SIG-M5 (cell line): ENCODE measurements at places on chromosomes 5 and 9.

DNA sequence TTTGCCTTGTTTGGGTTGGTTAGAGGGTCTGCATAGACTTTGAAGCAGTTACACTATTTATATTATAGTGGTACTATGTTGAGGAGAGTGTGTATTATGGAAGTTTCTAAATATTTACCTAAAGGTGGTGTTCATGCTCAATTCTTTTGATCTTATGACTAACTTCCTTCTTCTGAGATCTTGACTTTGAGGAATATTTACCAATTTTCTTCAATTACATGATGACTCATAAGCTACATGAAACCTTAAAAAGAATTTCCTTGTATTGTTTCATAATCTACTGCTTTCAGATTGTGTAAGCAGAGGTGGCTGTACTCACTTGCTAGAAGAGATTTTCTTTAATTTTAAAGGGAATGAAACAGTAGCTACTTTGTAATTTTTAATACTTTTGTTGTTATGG lies 276.1 kb downstream of the TAF11L14 start:
- DNase-seq = peak; percentile 73

DNA sequence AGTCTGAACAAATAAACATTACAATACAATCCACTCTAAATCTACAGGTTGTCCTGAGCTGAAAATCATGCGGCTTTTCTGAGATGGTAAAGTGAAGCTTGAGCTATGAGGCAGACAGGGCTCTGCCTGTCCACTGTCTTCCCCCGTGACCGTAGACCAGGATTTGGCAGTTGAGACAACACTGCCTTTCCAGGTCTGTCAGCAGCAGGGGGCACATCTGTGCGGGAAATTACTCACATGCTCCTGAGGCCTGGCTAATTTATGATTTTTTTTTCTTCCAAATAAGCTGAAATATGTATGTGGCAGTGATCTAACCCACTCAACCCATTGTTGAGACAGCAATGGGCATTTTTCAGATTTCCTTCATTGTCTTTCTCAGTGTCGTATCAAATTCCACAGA lies 307.9 kb downstream of the FBXL7 start:
- DNase-seq = no peak

DNA sequence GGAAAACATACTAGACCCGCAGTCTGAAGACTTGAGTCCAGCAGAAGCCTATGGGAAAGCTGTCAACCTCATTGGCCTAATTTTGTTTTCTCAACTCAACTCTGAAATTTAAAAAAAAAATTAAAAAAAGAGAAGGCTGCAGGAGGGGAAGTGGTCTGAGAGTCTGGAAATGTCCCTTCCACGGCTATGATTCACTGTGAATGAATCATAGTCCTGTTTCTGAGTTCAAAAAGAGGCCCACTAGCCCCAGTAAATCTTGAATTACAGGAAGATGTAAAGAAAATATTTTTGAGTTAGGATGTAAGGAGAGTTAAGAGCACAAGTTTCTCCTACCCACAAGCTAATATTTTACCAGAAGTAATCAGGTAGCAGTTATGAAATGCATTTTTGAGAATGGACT lies 565.5 kb upstream of the DMAC1 start:
- DNase-seq = no peak

DNA sequence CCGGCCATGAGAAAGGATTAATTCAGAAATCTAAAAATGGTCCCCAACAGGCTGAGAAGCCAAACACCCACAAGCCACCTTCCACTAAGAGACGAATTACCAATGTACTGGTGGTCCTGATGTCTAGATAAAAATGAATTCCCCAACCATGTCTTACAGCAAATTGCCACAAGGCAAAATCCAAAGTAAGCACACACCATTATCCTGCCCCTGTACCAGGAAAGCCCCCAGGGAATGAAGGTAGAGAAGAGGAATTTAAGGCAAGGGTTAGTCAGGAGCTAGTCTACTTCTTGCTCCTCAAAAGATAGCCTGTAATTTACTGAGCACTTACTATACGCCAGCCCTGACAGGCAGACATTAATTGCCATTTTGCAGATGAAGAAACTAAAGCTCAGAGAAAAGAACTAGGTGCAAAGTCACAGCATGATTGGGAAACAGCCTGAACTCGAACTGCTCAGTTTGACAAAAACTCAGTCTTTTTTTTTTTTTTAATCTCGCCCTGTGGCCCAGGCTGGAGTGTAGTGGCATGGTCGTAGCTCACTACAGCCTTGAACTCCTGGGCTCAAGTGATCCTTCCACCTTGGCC lies 64.3 kb downstream of the RAPGEF1 start:
- no peak for DNase-seq

GRCh38 chr5:2427983-2428382 lies 323.5 kb downstream of the IRX2 start:
- no peak for DNase-seq

GRCh38 chr9:34400275-34400674 lies 23.6 kb upstream of the MYORG start:
- no peak for DNase-seq

DNA sequence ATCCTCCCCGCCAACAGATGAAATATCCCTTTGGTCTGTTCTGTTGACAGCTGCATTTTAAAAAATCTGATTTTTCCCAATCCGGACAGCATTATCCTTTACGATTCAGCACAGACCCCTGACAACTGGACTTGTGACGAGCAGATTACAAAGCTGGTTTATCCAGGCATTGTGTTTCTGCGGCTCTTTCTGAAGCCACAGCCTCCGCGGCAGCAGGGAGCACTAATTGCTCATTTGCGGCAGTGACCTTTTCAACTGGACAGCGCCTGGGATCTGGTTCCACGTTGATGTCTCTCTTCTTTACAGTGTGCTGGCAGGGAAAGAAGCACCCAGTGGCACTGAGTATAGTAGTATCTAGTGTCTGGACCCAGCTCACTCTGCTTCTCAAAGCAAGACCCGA lies 351.2 kb downstream of the ZNF608 start:
- no peak for DNase-seq

- no peak for DNase-seq
Measured at GRCh38 chr5:149445739-149446369, 66.8 kb upstream of the IL17B start.

DNA sequence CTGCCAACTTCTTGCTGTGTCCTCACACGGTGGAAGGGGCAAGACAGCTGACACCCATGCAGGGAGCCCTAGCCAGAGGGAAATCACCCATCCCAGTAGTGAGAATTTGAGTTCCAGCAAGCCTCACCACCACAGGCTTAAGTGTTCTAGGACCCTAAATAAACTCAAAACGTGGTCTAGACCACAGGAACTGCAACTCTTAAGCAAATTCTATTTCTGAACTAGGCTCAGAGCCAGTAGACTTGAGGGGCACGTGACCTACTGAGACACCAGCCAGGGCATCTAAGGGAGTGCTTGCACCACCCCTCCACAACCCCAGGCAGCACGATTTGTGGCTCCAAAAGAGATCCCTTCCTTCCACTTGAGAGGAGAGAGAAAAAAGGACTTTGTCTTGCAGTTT lies 96.0 kb upstream of the PHF24 start:
- peak; percentile 23 for DNase-seq

DNA sequence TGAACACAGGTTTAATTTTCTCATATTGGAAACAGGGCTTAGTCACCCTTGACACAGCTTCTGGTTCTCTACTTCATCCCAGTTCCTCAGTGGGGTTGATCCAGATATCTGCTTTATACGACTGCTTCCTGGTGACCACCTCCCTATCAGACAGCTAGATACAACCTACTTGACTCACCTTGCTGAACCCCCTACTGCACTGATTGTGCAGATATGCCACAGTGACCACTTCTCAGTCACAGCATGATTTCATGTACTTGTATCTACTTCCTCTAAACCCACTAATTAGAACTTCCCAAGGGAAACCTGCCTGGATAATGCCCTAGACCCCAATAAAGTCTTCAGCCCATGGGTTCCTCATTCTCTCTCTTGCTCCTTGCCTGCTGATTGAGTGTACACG lies 18.4 kb upstream of the RFK start:
- no peak for DNase-seq

DNA sequence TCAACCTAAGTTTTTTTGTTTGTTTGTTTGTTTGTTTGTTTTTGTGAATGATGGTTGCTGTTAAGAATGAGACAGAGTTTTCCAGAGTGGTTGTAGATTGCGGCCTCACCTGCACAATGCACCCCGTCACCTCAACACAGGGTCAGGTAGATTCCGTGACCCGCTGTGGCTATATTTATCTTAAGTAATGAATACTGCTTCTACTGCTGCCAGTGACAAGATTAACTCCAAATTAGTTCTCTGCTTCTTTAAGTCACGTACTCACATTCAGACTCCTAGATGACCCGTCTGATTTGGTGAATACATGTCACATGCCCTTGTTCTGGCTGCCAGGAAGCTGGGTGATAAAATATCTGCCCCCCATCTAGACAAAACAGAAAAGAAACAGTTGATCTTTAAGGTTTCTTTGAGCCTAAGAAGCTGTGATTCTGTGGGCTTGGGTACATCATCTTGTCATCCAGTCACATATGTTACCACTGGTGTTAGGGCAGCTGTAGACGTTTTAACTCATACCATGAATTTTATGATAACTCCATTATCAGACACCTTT lies 52.9 kb downstream of the CFAP95 start:
- no peak for DNase-seq

DNA sequence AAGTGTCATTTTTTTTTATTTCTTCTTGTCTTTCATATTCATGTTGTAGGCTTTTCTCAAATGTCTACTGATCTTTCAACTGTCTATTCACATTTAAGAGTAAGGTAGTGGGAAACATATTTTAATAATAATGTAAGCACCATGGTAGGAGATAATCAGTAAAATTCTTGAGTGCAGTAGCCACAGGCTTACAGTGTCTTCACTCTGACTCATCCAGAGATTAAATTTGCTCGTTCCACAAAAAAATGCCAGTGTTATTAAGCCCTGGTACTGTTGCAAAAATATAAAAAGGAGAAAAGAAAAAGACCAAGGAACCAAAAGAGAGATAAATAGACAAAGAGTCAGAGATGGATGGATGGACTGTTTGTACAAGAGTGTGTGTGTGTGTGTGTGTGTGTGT lies 43.0 kb downstream of the PARP8 start:
- DNase-seq = no peak

DNA sequence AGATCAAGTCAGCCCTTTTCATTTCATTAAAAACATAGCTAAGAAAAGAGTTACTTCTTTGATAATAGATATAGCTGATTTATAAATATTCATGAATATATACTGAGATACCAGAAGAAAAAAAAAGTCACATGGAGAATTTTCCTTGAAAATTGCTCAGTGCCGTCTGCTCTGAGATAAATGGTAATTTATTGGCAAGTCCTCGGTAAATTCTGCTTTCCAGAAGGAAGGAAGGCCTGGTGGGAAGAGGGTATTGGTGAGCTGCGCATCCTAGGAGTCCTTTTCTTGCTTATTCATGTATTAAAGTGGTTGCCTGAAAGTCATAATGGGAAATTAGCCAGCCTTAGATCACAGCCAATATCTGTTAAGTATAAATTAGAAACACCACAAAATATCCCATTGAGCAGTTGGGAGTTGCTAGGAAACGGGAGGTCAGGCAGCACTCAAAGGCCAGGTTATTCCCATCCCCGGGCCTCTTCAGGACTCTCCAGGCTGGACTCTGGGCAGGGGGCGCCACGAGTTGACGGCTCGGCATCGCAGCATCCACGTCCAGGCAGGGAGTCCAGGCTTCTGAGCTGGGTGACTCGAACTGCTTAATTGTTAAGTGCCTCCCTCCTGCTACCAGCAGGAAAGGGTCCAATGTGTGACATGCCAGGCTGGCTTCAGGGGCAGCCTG lies 116.7 kb upstream of the RETREG1 start:
- no peak for DNase-seq

- DNase-seq = no peak
Measured at GRCh38 chr9:113737517-113738271, 138.4 kb upstream of the ZNF618 start.

DNA sequence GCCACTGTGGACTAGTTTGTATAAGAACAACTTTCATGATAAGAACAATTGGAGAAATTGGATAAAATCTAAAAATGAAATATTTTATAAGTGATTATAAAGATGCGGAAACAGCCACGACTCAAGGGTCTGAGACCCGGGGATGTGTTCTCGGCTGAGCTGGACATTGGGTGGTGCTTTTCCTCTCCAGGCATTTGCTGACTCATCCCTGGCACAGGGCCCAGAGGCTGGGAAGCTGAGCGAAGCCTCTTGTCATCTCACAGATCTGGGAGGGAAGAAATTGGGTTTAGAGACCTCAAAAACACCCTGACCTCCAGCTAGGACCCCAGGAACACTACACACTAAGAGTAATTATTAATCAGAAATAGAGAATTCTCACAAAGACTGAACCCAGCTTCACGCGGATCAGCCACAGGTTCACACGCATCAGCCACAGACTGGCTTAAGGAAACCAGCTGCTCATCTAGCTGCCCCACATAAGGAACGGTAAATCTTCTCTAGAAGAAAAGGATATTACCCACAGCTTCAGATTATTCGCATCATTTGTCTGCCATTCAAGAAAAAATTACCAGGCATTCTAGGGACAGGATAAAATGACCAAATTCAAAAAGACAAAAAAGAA lies 2.8 kb upstream of the OR2V1 start:
- no peak for DNase-seq

DNA sequence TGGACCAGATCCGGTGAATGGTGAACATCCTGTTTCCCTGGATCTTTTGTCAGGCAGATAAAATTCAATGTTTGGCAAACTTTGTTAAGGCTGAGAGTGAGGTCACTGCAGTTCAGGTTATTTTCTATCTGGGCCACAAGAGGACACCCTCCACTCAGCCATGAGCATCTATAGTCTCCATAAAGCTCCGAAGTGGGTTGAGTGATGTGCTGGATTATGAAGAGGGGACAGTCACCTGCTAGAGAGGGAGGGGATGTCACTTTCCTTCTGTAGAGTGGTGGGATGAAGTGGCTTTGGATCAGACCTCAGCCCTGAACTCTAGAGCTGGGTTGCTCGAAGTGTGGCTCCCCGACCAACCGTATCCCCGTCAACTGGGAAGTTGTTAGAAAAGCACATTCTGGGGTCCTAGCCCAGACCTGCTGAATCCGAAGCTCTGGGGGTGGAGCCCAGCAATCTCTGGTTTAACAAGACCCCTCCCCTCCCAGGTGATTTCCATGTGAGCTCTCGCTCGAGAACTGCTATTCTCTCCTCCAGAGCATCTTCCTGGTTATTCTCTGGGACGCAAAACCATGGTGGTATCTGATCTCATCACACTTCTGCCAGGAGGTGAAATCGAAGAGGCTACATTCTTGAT lies 31.8 kb upstream of the FGF1 start:
- no peak for DNase-seq

DNA sequence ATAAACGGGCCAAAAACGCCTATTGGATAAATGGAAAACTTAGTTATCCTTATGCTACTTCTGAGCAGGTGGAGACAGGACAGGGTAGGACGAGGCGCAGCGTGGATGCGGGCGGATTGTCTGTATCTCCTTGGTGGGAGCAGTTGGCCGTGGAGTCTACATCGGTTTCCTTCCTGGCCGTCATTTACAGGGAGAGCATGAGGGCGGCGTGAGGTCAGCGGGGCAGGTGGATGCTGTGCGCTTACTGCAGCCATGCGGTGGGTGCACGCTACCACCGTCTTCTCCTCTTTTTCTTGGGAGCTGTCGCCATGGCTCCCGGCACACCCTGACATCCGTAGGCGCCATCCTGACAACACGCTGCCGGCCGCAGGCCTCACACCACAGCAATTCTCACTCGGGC lies 121.3 kb downstream of the ADAMTS2 start:
- DNase-seq = no peak

- no peak for DNase-seq
Measured at GRCh38 chr5:1445313-1445688, at the start of gene SLC6A3. Gene SLC6A3 (minus strand): TSS chr5:1445440. CDS start chr5:1443197, 2,243 bp downstream.
